ENCODE measurements at places on chromosomes 2 and 18.
A peak's percentile ranks its signal among the peaks of the same experiment; 100 is the strongest.

GRCh38 chr2:11949732-11950523 is 203.5 kb downstream of the LPIN1 start:
- no peak for DNase-seq

GRCh38 chr2:188695953-188696352 is 278.2 kb upstream of the COL3A1 start:
- DNase-seq, result no peak

- DNase-seq, result no peak
These were observed 104.3 kb downstream of the CSRNP3 start for GRCh38 chr2:165573534-165574461.

- no peak for DNase-seq
These were observed 17.3 kb upstream of the GATA6 start for GRCh38 chr18:22152093-22152492.

DNA sequence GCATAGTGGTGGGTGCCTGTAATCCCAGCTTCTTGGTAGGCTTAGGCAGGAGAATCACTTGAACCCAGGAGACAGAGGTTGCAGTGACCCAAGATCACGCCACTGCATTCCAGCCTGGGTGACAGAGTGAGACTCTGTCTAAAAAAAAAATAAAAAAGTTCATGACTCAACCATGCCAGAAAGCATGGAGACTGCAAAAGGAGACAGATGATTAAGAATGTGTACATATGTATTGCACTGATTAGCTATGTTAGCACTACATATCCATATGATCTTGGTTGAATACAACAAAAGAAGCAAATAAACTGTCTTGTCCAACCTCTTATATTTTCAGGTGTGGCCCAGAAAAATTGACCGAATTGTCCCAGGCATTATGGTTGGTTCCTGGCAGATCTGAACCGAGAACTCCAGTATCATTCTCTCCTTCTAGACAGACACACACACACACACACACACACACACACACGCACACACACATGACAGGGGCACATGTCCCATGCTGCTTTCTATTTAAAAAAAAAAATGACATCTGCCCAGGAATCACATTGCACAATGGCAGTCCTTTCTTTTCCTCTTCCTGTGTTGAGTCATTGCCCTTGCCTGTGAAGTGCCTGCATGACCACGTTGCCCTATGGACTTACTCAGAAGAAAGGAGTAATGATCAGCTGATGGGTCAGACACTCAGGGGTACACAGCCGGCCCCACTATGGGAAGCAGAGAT is 65.6 kb downstream of the MYCN start:
- DNase-seq, result no peak

- peak; percentile 25 for DNase-seq
These were observed 74.7 kb downstream of the HNRNPLL start for GRCh38 chr2:38528008-38528442.

GRCh38 chr2:80288576-80288975 is 16.0 kb downstream of the LRRTM1 start:
- no peak for DNase-seq

GRCh38 chr2:205427112-205427511 is 255.2 kb upstream of the NRP2 start:
- no peak for DNase-seq

- no peak for DNase-seq
These were observed 509.2 kb upstream of the SPHKAP start for GRCh38 chr2:228690681-228691080.

- DNase-seq, result no peak
These were observed 543.2 kb downstream of the DCDC2C start for GRCh38 chr2:4246364-4247131.

DNA sequence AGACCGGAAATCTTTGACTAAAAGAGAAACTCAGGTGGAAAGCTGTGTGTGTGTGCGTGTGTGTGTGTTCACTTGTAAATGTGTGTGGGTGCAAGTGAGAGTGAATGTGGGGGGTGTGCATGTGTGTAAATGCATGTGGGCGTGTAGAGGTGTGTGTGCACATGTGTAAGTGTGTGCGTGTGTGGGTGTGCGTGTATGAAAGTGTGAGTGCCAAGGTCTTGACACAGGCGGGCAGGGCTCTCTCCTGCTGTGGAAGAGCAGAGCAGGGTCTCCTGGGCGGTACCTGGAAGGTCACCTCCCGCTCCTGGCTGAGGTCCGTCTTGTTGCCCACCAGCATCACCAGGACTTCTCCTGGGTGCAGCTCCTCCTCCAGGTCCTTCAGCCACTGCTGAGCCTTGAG is 10.6 kb downstream of the PRLH start:
- DNase-seq, result no peak

DNA sequence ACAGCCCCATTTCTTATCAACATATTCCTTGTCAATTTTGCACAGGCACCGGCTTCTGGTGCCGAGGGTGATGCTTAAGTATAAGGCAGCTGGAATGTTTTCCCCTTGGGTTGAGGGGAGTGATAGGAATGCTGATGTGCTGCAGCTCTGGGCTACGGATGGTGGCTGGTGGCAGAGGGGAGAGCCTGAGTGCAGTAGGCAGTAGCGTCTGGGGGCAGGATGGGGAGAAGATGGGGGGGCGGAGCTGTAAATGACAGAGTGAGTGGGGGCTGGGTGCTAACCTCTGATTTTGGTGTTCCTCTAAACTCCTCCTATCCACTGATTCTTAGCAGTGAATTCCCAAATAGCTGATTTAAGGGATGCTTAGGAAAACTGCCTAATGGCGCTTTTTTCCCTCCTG is 20.7 kb downstream of the TMEM178A start:
- DNase-seq, result no peak

DNA sequence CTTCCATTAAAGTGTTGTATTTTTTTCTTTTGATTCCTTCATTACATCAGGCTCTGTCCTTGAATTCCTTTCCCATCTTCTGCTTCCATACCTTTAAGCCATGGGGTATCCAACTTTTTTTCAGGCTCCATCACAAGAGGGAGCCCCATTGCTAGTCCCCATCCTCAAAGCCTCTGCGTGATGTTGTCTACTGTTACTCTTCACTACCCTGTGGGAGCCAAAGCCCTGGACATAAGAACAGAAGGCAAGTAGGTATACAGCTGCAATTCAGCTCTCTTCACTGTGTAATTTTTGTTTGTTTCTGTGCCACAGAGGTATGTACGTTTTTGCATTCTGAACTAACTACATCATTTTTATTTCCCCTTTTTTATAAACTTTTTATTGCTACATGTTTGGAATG is 36.6 kb upstream of the CCNYL1 start:
- no peak for DNase-seq

DNA sequence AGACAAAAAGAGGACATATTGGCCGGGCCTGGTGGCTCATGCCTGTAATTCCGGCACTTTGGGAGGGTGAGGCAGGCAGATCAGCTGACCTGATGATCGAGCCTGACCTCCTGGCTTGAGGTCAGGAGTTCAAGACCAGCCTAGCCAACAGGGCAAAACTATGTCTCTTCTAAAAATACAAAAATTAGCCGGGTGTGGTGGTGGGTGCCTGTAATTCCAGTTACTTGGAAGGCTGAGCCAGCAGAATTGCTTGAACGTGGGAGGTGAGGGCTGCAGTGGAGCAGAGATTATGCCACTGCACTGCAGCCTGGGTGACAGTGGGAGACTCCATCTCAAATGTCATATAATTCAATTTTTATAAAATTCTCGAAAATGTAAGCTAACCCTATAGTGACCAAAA is 84.5 kb downstream of the SEMA4F start:
- no peak for DNase-seq

GRCh38 chr2:239202836-239203235 is 198.0 kb downstream of the HDAC4 start:
- DNase-seq, result no peak

DNA sequence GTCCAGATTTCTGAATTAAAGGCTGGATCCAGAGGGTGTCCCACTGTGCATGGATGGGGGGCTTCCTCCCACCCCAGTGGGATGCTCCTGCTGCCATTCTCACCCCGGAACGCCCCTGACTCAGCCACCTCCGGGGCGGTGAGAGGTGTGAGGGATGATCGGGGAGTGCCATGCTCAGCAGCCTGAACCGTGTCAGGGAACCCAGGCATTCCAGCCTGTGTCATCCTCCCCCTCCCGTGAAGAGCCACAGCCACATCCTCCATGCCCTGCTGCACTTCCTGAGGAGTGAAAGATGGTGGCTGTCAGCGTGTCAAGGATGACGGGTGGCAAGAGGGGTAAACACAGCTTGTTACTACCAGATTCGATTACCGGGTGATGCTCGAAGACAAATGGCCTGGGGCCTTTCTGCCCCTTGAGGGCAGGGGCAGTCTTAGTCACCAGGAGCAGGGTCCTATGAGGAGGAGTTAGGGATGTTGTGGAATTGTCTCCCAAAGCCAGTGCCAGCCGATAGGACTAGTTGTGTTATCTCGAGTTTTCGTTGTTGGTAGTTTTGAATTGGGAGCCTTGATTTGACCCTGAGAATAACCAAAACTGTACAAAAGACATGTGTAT is 80.8 kb downstream of the TCF7L1 start:
- no peak for DNase-seq

DNA sequence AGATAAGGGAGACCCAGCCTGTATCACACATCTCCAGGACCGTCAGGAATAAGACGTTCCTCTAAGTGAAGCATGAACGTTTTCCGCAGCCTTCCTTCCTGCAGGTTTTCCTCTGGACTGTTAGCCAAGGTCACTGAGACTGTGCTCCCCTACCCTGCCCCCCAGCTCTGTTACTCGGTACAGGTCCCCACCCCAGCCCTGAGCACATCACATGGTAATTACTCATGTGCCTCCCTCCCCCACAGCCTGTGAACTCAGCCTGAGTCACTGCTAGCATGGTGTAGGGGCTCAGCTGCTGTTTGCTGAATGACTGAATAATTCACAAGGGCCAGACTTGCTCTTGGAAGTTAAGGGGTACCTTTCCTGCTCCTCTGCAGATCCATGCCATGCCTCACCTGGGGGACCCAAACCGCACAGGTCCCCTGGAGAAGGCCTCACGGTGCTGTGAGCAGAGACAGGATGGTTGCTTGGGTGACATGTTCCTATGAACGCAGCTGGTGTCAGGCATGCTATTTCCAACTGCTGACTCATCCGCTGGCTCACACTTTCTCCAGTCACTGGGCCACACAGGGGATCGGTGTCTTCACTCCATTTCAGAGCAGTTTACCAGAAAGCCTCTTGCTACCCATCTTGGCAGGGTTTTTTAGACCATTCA is 88.2 kb downstream of the PLB1 start:
- DNase-seq, result no peak

- DNase-seq, result no peak
These were observed 213.3 kb downstream of the ACKR3 start for GRCh38 chr2:236782938-236783337.

GRCh38 chr2:127588241-127588640 is 52.8 kb downstream of the MYO7B start:
- no peak for DNase-seq

DNA sequence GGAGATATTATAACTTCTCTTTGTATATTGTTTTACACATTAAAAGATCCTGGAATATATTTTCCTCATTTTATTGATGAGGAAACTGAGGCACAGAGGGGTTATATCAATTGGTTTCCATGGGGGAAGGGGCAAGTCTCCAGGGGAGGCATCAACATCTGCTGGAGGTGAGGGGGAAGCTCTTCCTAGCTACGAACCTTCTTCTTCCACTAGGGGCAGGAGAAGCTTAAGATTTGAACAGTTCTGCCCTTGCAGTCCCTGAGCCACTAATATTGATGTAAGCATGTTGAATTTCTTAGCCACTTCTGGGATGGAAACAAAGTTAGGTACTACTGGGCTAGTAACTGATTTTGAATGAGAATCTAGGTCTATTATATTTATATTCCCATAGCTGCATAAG is 140.1 kb upstream of the AQP4 start:
- no peak for DNase-seq

DNA sequence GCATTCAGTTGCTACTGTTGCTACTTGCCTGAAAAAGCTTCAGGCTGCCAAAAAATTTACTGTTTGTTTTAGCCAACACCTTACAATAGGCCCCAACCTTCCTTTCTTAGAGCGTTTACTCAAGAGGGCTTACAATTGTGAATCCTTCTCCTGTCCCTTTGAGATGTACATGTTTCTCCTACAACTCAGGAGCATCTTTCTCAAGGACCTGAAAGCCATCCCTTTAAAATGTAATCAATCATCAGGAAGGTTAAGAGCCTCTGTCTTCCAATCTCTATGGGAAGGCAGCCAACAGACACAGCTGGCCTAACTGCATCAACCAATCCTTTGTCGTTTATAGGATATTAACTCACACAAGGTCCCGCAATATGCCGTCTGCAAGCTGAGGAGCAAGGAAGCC is 3.4 kb upstream of the IER3IP1 start:
- no peak for DNase-seq

- DNase-seq, result no peak
These were observed 138.7 kb upstream of the PID1 start for GRCh38 chr2:229409751-229410181.

DNA sequence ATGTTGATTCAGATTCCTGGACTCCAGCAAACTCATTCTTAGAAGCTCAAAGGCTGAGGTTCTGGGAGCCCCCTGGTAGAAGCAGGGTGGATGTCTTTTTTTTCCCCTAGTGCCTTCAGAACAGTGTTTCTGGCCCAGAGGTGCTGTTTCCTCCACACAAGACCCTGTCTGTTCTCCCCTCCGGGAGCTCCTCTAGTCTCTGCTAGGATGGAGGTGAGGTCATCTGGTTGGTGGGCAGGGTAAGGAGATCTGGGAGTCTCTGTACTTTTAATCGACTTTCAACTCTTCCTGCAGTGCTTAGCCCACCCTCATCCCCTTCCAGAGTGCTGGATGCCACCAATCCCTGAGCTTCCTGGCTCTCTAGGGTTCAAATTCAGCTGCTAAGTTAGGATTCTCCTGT is 192.0 kb downstream of the SH3BP4 start:
- no peak for DNase-seq

GRCh38 chr2:218755198-218755566 is 26.8 kb upstream of the CYP27A1 start:
- DNase-seq, result no peak

GRCh38 chr2:68272246-68272994 is 20.1 kb upstream of the PPP3R1 start:
- no peak for DNase-seq

DNA sequence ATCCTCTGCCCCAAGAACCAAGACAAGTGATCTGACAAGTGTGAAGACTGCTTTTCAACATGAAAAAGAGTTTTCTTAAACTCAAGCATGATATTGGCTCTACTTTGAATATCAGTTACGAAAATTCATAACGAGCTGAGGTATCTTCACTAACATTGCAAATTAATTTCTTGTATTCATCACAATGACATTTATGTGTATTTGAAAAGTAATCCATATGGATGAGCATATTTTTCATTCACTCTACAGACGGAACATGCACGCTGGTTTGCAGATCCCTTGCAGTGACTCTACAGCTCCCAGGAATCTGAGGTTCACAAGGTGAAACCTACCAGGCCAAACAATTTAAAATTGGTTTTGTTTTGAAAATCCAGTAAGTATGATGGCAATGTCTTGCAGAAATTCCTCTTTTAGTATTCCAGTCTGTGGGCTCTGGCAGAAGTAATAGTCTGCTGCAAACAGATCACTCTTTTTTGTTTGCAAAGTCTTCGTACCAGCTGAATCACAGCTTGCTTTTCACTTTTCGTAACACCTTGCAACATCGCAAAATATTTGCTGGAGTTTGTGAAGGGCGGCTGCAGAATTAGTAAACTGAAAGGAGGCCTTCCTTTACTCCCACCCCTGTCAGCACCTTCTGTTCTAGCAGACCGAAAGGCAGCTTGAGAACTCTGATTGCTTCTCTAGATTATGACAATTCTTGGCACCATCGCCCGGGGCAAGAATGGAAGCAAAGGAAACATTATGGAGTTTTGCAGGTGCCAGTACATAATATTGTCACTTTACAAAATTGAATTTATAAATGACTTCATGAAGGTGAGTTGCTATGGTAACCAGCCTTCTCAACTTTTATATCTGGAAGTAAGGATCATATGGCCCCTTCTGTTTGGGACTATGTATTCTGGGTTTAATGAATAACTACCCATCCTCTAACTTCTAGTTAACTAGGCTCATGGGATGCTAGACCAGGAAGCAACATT is 168.7 kb downstream of the TMEM247 start:
- no peak for DNase-seq

Data from NCI-H1417 treated with DMSO at 0.1 percent for 48 hours (cell line).